ENCODE measurements at places on chromosomes 4 and X. TPM values are rescaled to one million over a fixed set of nuclear protein-coding genes. Genes with fewer than 3 reads are reported as not detected.

The TBC1D8B gene
- total RNA-seq, result 13.8 TPM

The P2RY4 gene
- not detected for total RNA-seq

The RAB39B gene
- 0.43 TPM for total RNA-seq

The TENM3 gene
- total RNA-seq, result 26.4 TPM

The GRIA3 gene
- total RNA-seq, result 8.1 TPM

The GLOD5 gene
- not detected for total RNA-seq

The OPRPN gene
- total RNA-seq, result not detected

The AIFM1 gene
- total RNA-seq, result 13.5 TPM

Data from fibroblast of villous mesenchyme (primary cell).